ENCODE measurements at places on chromosomes 6 and 20.

DNA sequence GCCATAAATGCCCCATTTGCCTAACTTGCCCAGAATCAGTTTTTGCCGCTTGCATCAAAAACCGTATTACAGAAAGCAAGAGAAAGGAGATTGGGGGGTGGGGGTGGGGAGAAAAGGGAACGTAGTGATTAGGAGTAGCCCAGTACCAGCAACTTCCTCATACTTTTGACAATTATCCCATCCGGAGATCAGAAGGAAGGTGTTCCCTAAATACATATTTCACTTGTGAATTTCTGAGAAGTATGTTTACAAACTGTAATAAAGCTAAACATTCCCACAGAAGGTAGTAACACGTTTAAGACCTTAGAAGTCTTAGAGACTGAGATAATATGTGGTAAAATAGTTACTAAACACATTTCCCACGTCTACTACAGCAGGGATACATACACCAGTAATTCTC lies 14.5 kb downstream of the PREP start:
- no peak for DNase-seq

- DNase-seq: peak; percentile 5
These were observed 95.6 kb downstream of the RAMACL start for GRCh38 chr6:166490671-166491500.

DNA sequence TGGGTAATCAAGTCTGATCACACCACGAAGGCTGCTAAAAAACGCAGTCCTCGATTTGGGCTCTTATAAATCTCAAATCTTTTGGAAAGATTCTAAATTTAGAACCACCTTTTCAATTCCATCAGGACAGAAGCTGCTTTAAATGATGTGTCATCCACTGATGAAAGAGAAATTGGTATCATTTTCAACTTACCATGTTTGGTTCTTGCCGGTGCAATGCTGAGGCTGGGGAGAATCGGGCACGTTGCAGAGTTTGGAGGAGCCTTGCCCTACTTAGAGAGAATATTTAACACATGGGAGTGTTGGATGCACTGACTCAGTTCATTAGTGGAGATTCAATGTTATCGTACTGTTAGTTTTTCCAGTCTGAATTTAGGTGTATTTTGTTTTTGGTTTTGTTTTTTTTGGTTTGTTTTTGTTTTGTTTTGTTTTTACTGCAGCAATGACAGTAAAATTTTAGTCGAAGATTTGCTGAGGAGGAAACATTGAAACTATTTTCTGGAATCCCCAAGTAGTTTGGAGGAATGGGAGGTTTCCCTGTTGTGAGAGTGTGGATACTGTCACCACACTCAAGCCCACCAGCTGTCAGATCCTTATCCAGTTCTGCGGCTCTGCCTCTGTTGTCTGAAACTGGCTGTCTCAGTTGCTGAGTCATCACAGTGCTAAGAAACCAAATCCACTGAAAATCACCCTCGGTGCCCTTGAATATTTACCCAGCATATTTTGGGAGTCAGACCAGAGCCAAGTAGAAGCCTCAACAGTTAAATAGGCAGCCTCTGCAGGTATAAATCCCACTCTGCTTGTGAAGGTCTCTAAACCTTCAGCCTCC lies 497.0 kb downstream of the BTBD3 start:
- no peak for DNase-seq

DNA sequence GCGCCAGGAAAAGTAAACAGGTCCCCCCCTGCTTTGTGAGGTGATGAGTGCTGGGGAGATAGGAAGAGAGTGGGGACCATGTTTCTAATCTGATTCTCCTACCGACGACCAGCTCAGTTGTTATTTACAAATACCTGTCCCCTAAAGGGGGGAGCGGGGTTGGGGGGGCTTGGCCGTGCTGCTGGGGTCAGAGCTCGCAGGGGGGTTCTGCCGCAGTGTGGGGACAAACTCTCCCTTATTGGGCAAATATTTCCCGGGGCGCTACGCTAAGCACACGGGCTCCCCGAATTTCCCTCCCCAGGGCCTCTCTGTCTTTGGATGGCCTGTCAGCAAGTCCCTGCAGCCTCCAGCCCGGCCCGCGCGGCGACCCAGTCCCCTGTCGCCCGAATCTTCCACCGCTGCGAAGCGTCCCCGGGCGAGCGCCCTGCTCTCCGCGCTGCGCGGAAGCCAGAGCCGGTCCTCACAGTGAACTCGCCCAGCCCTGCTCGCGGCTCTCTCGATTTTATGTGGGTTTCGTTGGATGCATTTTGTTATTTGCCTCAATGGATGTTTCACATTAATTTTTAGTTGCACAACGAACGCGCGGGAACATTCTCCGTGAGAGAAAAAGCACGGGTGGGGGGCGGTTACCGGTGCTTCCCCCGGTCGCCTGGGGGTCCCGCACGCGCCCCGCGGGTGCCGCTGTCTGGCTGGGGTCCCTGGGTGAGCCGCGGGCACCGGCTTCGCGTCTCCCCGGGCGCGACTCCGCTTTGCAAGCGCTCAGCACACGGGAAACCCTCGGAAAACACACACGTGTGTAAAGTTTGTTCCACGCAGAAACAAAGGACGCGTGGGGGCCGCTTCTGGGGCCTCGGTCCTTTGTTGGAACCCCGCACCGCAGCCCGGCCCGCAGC lies 1.5 kb upstream of the STX16 start:
- no peak for DNase-seq

GRCh38 chr6:140101818-140102217 lies 727.4 kb upstream of the CITED2 start:
- DNase-seq: no peak

GRCh38 chr20:9616455-9616805 lies 102.0 kb downstream of the LAMP5 start:
- no peak for DNase-seq

DNA sequence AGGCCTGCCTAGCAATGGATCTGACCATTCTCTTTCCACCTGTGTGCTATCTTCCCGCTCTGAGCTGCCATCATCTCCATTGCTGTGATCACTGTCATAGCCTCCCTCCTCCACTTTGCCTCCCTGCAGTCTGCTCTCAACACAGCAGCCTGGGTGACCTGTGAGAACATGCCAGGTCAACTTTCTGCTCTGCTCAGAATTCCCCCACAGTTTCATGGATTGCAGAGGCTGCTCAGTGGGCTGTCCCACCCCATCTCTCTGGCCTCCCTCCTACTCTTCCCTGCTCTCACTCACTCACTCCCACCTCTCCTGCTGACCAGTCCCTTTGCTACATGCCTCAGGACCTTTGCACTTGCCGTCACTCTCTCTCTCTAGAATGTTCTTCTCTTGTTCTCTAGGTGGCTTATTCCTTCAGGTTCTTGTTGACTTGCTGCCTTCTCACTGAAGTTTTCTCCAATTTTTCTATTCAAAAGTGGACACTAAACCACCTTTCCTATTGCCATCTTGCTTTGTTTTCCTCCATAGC lies 159.9 kb downstream of the CD83 start:
- DNase-seq: no peak

DNA sequence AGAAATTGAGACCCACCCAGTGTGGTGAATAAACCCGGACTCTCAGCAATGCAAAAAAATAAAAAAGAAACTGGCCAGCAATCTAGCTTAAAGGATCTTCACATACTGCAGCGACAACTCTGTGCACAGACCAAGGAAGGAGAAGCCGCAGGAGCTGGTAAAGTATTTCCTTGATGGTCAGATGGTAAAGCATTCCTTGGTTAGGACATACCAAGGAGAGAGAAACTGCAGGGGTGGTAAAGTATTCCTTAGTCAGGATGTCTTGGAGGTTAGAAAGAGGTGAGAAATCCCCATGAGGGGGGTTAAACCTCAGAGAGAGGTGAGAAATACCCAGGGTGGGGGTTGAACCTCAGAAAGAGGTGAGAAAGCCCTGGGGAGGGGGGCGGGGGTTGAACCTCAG lies 86.8 kb downstream of the PLG start:
- no peak for DNase-seq

GRCh38 chr6:158257781-158258180 lies 54.5 kb upstream of the TULP4 start:
- no peak for DNase-seq

GRCh38 chr6:165448210-165448609 lies 138.8 kb upstream of the C6orf118 start:
- no peak for DNase-seq
